Type B pancreatic cell (in vitro differentiated cells): ENCODE measurements at places on chromosomes 12 and 14. TPM values are rescaled to one million over a fixed set of nuclear protein-coding genes. Genes with fewer than 3 reads are reported as not detected.

AQP6 gene
- 0.22 TPM in 1 of 2 replicates, not detected in the other for total RNA-seq

GRCh38 chr12:114445401-114446323 lies 39.7 kb upstream of the TBX5 start:
- DNase-seq = no peak

DNA sequence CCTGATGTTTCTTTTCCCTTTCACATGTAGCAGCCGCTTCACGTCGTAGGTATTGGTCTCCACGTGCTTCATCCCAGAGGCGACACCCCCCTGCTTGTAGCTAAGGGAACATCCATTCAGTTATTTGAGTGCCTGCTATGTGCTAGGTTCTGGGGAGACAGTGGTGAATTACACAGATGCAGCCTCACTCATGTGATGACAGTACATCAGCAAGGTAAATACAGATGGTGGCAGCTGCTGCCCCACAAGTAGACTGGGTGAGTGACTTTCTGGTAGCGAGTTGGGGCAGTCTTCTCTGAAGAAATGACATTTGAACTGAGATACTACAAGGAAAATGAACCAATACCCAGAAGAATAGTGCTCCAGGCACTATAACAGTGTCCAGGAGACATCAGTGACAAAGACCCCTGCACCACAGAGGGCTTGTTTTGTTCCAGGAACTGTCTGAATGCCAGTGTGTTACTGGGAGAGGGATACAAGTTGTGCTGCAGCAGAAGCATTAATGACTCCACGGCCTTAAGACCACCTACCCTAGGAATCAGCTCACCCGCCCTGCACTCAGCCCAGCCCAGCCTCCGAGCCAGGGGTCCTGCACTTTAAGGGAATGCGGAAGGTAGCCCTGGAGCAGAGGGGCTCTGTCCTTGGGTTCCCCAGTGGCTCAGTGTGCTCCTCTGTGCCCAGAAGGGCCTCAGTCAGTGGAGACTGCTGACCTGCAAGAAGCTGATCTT lies 7.3 kb downstream of the AVIL start:
- DNase-seq = no peak

DNA sequence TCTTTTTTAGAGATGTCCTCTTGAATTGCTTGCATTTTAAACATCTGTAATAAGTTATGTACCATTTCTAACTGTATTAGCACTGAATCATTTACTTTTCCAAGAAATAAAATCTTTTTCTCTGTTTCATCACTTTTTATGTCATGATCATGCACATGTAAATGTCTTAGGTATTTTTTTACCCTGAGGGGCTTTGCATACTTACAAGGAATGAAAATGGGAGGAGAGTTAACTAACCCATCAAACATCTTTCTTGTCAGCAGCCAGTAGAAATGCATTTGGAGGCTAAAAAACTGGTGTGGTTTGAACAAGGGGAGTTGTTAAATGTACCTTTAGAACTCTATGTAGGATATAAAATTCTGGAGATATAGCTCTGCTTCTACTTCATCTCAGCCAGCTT lies 1080.3 kb downstream of the GALC start:
- no peak for DNase-seq

GRCh38 chr14:35303149-35303935 lies 11.2 kb downstream of the PSMA6 start:
- no peak for DNase-seq
